ENCODE measurements at places on chromosomes 1 and 21.

GRCh38 chr1:184380468-184380867 lies 6.4 kb upstream of the C1orf21 start:
- DNase-seq: no peak

DNA sequence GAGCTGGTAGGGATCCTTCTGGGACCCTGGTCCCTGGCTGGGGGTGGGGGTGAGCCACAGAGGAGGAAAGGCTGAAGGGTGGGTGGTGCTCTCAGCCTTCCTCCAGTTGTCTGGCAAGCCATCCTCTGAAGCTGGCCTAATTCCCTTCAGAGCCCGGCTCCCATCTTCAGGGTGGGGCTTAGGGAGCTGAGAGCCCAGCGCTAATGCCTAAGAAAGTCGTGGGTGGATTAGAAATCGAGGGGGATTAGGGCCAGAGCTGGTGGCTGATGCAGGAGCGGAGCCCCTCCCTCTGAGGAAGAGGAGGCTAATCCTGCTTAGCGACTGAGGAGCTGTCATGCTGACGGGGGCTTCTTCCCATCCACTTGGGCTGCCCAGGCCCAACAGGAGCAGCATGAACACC lies 30.8 kb upstream of the DMBX1 start:
- no peak for DNase-seq

GRCh38 chr1:232273011-232273410 lies 356.9 kb downstream of the SIPA1L2 start:
- no peak for DNase-seq

- no peak for DNase-seq
These were observed 12.7 kb upstream of the S100A11 start for GRCh38 chr1:152049291-152050083.

GRCh38 chr1:97567000-97567749 lies 353.7 kb downstream of the DPYD start:
- DNase-seq: no peak

DNA sequence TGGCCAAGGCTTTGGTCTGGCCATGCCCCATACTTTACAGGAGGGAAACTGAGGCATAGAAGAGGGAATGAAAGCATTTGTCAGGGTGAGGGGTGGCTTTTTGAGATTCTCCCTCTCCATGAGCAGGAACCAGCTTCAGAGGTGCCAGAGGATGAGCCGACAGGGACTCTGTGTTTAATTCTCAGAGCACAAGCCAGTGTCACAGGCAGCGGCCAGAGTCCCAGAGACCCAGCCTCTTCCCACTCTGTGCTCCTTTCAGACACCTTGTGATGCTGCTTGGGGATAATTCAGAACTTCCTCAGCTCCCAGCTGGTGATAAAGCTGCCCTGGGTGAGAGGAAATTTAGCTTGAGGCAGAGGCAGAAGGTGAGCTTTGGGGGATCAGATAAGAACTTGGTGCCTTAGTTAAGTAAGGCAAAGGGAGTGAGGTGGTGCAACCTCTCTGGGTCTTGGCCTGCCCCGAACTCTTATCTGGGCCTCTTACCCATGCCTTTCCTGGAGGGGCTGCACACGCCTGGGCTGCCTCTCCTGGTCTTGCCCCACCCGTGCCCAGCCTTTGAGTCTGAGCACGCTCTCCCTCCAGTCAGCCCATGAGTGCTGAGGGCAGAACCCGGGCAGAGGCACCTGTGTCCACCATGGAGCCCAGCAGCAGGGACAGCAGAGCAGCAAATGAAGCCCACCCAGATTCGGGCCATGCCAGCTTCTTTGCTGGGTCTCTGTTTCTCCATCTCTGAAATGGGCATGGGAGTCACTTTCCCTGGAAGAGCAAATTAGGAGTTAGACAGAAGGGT lies 175.6 kb upstream of the C1orf174 start:
- no peak for DNase-seq

DNA sequence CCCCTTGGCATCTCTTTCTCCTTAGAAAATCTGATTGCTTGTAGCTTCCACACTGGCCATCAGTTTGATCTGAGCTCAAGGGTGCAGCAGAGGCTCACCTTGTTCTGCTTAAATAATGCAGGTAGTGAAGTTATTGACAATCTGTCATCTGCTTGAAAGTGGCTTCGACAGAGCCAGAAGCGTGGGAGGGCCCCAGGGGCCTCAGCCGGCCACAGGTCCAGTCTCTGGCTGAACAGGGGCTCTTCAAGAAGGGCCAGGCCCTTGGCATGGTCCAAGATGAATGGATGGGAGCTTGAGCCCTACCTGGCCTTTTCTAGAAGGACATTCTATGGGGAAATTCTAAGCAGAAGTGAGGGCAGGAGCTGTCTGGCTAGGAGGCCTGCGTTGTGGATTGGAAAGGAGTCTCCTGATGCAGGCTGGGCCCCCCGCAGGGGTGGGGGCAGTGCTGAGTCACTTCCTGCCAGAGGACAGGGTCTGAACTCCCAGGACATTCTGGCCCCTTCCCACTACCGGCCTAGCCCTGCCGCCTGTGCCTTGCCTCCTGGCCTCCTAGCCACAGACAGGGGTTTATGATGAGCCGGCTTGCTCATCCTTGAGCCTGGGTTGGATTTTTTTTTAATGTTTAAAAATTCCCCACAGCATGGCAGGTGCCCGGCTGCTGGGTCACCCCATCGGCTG lies 162.3 kb upstream of the VAMP3 start:
- no peak for DNase-seq

GRCh38 chr1:247360116-247360898 lies 28.6 kb upstream of the ZNF496 start:
- DNase-seq: no peak

GRCh38 chr1:168134642-168135041 lies 2.1 kb downstream of the GPR161 start:
- DNase-seq: no peak

DNA sequence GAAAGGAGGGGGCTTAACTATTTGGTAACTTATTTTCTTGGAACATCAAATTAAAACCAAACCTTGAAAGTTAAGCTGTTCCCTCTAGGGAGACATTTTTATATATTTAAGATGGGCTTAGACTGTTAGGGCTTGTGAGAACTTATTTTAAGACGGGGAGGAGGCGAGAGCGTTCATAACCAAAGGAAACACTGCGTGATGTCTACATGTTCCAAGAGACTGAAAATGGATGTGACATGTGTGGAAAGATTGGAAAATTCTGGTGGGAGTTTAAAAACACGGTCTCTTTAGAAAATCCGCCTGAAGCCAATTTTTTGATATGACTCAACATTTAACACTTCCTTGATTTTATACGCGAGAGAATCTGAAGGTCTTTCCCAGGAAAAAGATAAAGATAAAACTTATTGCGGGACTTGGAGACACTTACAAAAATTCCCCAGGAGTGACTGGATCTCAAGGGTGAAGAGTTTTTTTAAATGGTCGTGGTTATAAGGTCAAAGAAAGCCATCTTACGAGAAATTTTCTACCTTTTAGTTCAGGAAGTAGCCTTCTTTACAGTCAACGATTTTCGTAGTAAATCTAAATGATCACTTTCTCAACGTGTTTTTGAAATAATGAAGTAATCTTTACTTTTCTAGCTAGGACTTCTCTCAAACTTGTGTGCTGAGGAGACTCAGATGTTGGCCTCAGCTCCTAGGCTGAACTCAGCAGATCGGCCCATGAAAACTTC lies 828 bp downstream of the PNRC2 start:
- no peak for DNase-seq

GRCh38 chr1:221774054-221774842 lies 32.4 kb upstream of the DUSP10 start:
- DNase-seq: no peak

GRCh38 chr1:57248830-57249229 lies 175.0 kb downstream of the DAB1 start:
- no peak for DNase-seq

- DNase-seq: no peak
These were observed 37.5 kb downstream of the S100B start for GRCh38 chr21:46567348-46567747.

DNA sequence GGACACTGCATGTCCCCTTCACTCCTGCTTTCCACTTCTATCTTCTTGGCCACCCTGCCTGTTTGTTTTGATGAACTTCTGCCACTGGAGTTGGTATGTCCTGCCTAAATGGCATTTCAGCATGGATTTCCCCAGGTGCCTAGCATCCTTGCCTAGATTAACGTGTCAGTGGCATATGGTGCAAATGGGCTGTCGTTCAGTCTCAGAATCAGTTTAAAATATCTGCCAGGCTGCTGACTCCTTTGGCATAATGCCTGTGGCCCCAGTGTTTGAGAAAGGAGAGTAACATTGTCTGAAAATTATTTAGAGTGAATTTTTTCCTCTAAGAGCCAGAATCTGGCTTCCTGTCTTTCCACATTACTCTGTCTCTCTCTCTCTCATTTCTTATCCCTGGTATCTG lies 64.9 kb upstream of the BARHL2 start:
- no peak for DNase-seq

DNA sequence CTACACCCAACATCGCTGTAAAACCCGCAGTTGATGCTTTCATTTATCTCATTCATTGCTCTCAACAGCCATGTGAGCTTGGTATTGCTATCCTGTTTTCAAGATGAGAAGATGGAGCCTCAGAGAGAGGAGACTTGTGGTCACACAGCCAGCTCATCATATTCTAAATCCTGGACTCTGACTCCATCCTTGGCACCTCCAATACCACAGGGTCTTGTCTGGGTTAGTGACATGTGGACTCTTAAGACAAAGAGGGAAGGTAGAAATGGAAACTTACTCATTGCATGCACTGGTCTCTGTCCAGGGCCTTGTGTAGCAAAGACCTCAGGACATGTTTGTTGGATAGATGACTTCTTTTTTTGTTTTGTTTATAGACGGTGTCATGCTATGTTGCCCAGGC lies 7.0 kb upstream of the RNF19B start:
- no peak for DNase-seq

DNA sequence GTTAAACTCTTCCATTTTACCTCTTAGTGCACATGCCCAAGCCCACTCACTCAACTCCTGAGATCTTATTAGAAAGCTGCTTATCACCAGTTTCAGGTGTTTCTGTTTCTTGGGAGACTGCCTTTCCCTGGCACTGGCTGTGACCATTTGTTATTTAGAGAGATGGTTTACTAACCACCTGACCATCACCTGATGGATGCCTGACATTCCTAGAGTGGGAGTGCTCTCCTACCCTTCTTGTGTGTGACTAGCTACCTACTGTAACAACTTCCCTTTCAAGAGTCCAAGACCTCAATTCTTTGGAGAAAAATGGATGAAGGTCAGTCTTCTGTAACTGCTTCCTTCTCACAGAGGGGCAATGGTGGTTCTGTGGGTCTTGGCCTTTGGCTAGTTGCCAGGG lies 755.2 kb upstream of the ADAMTS5 start:
- no peak for DNase-seq

- no peak for DNase-seq
These were observed 888 bp downstream of the HES5 start for GRCh38 chr1:2528966-2529783.

DNA sequence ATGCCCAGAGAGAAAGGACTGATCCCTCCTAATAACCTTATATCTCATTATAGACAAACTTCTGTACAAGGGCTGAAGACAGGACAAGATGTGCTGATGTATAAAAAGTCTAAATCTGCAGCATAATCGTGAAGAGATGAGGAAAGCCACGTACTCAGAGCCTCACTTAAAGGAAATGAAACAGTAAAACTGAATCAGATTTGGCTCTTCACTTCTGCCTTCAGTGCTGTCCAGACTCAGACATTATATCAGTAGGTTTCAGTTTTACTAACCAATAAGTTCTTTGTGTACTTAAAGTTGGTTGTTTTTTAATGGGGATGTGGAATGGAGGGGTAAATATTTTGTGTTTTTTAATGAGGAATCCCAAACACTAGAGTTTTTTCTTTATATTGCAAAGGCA lies 45.3 kb upstream of the RGS1 start:
- no peak for DNase-seq

GRCh38 chr1:45325851-45326506 lies 716 bp upstream of the HPDL start:
- DNase-seq: no peak

GRCh38 chr1:115764541-115764940 lies 4.0 kb downstream of the CASQ2 start:
- no peak for DNase-seq

- no peak for DNase-seq
These were observed 2.8 kb downstream of the STPG1 start for GRCh38 chr1:24410750-24411149.

DNA sequence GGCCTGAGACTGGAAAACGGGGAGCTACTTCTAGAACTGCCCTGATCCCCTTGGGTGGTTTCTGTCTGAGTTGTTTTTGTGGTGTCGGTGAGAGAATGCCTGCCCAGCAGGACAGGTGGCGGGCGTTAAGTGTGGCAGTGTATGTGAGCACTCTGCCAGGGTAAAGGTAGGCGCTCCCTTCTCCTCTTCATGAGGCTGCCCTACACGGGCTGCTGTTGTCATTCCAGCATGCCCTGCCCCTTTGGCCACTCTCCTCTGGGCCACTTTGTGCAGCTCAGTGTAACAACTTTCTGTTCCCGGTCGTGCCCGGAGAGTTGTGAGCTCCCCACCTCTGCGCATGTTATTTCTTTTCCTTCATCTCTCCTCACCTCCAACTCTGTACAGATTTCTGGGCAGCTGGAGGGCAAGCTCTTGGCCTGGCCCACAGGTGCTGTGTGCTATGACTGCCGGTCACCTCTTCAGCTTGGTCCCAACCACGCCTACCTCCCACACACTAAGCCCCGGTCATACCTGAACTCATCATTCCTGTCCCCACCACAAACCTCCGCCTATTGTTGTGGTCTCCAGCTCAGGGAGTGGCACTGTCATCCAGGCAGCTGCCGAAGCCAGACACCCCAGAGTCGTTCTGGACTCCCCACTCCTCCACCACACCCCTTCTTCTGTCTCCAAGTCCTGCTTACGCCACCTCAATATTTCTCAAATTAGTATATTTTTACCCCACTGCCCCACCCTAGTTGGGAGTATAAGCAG lies 69.0 kb downstream of the GADD45A start:
- no peak for DNase-seq

DNA sequence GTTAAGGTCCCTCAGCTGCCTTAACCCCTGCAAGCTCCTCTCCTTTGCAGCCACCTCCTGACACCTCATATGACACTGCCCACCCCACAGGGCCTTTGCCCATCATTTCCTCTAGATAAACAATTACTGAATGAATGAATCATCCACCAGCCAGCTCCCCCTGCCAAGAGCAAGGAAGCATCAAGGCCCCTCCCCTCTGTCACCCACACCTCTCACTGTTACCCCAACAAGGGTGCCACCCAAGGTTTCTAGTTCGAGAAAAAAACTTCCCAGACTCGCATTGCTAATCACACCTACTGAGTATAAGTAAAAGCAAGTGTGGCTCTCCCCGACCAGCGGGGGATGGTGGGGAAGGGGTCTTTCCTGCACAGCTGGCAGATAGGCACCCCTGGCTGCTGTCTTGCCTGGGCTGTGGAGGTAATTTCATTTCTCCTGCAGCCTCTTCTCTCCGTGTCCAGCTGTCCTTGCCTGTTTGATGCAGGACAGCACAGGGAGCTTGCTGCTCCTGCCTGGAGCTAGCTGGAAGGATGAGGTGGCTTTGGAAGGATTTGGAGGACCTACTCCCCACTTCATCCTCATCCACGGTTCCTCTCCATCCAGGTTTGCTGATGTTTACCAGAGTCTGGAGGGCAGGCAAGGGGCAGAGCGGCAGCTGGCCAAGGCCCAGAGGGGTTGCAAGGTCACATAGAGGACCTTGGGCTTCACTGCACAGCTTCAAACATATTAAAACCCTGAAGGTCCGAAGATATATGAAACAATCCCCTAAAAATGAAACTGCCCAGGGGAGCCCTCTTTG lies 33.1 kb upstream of the LBR start:
- no peak for DNase-seq
